ENCODE measurements at places on chromosomes 7 and 10.

GRCh38 chr7:39574673-39575349 is 8.6 kb downstream of the YAE1 start:
- no peak for DNase-seq

GRCh38 chr7:156988343-156989185 is 21.9 kb downstream of the MNX1 start:
- DNase-seq: no peak

GRCh38 chr7:33459340-33459751 is 330.0 kb downstream of the BBS9 start:
- DNase-seq: peak; percentile 40

DNA sequence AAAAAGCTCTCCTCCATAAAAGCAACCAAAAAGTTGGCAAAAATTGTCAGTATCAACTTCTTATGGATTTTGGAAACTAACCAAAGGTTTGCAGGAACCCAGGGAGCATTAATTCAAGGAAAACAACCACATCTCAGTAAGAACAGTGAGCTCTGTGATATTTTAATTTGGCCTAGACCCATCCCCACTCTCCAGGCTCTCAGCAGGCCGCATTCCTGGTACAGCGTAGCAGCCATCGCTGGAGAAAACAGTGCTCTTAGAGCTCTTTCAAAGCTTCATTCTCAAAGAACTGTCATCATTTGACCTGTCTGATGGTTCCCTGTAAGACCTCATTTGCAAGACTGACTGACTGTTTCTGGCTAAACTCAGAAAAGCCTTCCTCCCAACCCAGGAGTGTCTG is 81.9 kb downstream of the NUDCD3 start:
- DNase-seq: no peak

- no peak for DNase-seq
Observed at GRCh38 chr7:41731493-41732435, 28.9 kb upstream of the INHBA start.

GRCh38 chr7:91313113-91313512 is 48.9 kb downstream of the FZD1 start:
- no peak for DNase-seq

- DNase-seq: no peak
Observed at GRCh38 chr10:14727465-14727864, 47.2 kb downstream of the FAM107B start.

GRCh38 chr7:3091631-3092030 is 48.0 kb upstream of the CARD11 start:
- DNase-seq: no peak

DNA sequence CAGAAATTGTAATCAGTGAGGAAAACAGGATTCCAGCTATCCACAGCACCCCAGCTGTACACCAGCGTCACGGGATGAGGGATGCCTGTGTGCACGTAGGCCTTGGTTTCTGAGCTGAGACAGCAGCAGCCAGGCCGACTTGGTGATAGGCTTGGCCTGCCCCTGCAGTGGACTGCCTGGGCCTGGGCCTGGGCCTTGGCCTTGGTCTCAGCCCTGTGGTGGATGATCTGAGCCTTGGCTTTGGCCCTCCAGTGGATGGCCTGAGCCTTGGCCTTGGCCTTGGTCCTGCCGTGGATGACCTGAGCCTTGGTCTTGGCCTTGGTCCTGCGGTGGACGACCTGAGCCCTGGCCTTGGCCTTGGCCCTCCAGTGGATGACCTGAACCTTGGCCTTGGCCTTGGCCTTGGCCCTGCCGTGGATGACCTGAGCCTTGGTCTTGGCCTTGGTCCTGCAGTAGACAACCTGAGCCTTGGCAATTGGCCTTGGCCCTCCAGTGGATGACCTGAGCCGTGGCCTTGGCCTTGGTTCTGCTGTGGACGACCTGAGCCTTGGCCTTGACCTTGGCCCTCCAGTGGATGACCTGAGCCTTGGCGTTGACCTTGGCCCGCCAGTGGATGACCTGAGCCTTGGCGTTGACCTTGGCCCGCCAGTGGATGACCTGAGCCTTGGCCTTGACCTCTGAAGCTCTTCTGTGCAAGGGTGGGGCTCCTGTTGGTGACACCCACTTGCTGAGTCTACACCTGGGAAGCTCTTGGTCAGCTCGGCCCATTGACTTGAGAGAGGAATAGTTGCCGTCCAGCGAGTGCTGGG is 93.8 kb downstream of the CUX1 start:
- DNase-seq: no peak

DNA sequence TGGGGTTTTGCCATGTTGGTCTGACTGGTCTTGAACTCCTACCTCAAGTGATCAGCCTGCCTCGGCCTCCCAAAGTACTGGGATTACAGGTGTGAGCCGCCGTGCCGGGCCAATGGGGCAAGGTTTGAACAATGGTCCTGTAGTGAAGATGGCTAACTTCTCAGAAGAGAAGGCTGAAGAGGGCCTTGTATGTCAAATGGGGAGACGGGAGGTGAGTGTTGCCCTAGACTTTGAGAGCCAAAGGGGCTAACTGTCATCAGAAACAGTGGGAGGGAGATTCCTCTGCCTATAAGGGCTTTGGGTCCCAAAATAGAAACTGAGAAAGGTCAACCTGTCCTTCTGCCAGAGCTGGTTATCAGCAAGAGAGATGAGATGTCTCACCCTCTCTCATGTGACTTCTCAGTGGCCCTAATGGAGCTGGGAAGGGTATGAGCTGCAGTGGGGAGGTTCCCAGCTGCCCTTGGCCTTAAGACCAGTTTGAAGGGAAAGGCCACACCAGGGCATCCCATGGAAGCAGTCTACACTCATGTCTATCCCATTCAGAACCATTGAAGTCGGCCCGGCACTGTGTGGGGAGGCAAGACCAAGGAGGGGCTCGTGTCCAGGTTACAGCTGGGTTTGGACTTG is 1.3 kb upstream of the SAMD8 start:
- DNase-seq: no peak

DNA sequence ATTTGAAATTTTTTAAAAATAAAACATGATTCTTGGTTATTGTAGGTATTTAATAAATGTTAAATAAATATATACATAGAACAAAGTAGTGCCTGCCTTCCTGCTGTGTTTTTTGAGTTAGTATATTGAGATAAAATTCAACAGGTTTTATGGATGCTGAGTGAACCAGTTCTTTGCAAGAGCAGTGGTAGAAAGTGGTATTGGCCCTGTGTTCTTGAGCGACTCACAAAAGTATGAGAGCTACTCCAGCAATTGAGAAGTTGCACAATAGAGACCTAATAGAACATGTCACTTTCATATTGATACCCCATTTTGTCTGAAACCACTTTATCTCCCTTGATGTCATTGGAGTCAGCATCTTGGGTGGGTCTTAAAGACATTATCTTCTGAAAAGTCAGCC is 32.6 kb upstream of the GJD4 start:
- DNase-seq: no peak

GRCh38 chr10:109451879-109452278 is 471.4 kb downstream of the XPNPEP1 start:
- DNase-seq: no peak

DNA sequence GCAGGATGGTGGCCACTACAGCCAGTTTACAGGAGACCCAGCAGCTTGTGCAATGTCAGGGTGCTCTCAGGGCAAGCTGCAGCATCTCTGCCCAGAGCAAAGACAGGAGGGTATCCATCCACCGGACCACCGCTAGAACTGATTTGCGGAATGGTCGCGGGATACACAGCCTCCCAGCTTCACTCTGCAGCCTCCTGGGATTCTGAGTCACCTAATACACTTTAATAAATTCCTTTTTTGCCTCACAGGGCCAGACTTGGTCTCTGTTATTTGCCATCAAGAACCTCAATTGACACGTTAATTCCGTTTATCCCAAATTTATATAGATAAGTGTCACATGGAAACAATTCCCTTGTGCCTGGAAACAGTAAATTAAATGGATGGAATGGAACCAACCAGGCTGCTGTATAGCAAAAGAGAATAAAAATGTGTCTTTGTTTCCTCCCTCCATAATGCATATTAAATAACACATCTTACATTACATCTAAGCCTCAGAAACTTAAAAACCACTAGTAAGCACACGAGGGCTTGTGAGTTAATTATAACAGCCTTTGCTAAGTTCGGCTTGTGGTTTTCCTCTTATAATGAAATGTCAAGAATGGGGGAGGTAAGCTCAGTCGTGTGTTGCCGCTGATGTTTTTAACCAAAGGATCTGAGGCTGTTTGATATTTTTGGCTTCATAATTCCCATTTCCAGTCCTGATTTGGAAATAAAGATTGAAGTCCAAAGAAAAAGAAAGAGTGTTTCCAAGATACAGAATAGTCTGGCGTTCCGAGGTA is 52.1 kb downstream of the ADRB1 start:
- DNase-seq: no peak

DNA sequence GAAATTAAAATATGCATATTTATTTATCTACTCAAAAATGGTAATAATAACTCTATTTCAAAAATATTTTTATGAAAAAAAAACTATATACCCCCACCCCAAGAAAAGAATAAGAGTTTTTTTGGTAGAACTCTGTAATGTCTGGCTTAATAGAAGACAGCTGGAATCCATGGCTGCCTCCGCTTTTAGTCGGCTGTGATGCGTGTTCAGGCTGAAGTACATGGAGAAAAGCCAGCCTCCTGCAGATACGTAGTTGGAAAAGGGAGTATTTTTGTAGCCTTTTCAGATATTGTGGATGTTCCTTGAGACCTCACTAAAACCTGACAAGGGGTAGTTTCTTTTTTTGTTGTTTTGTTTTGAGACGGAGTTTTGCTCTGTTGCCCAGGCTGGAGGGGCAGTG is 10.0 kb downstream of the FOXK1 start:
- DNase-seq: no peak

All from D341Med (cell line).